ENCODE measurements at places on chromosomes 2 and 18.

DNA sequence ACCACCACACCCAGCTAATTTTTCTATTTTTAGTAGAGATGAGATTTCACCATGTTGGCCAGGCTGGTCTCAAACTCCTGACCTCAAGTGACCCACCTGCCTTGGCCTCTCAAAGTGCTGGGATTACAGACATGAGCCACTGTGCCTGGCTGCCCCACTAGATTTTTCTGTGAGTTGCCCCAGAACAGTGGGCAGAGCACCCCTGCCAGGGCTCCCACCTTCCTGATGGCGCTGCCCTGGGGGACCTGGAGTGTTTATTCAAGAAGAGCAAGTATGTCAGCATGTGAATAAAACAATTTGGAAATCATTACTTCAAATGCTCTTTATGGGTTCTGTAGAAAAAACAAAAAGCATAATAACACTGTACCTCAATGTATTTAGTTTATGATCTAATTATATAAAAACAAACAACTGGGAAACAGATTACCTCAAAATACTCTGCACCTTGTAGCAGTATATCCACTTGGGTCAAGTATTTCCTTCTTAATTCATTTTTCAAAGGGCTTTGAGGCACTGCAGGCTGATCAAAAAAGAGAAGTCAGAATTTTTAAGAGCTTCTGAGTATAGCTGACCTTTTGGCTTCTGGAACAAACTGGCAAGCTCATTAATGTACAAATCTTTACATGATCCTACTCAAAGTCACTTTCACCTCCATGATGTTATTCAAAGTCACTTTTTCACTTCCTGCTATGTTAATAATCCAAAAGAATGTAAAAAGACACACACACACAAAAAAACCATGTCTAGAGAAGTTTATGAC lies 8.9 kb downstream of the HJURP start:
- no peak for DNase-seq

GRCh38 chr2:160269803-160270570 lies 69.9 kb upstream of the ITGB6 start:
- DNase-seq = no peak

DNA sequence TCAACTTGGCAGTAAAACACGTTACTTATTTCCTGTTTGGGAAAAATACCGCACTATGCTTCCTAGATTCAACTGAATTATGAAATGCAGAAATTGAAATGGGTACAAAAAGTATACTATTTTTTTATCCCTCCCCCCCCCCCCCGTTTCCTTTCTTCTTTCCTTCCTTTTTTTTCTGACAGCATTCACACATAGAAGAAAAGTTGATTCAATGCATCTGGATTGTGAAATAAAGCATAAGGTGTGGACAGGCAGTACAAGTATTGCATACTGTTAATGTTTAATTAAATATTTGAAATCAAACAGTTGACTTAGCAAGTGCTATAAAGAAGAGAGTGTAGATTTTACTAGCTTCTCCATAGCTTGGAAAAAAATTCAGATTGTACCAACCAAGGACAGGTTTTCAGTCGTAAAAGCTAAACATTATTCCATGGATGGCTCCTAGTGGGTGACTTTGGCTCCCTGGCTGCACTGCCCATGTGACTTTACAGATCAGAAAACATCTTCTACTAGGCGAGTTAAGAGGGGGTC lies 21.6 kb upstream of the AGFG1 start:
- DNase-seq = no peak

DNA sequence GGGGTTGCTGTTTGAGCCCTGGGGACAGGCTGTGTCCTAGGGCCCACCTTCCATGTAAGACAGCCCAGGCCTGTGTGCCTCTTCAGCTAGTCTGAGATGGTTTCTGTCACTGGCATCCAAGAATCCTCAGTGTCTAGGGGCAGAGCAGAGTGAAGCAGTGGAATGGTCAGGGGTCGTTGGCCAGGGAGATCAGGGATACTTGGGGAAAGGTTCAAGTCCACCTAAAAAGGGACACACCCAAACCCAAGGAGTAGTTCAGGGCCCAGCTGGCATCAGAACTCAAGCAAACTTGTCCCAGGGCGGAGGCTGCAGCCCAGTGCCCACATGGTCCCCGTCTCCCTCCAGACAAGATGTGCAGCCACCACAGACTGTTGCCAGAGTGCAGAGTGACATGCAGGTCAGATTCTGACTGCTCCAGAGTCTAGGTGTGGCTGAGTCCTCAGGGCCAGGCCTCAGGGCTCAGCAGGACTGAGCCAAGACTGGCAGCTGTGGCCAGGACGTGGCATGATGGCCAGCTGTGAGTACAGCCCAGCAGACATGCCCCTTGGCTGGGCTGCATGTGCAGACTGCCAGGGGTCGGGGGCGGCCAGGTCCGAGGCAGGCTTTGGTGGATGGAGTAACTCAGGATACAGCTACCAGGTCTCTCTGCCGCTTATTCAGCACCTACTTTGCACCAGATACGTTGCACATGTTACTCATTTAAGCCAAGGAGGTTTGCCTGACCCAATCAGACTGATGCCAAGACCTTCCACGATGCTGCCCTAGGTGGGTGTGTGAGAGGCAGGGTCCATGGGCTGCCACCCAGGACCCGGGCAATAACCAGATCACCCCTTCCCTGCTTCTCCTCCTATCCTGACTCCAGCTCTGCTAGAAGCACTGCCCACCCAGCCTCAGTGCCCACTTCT lies 146.6 kb downstream of the SMAD7 start:
- no peak for DNase-seq

DNA sequence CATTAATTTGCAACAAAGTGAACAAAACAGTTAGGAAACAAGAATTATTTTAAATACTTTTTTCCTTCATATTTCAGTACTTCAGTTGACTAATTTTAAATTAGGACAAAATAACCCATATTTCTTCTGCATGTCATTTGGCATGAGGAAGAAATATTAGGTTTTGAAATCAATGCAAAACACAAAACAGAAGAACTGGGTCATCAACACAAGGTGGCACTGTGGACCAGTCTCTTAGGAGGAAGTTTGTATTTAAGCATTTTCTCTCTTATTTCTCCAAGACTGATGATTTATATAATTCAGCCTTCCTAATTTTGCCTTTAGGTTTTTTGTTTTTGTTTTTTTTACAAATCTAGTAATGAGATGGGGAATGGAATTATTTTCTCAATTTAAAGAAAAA lies 352.8 kb upstream of the KCNH7 start:
- no peak for DNase-seq
